Stimulated activated naive B cell treated with anti-CD40 and anti-IgM and Interleukin-4, amounts not matched to agents 10 μg/mL and 1 μg/mL and 100 μg/mL, for 72 hours (primary cell): ENCODE measurements at places on chromosomes 11 and 22.

GRCh38 chr11:130330101-130330684 lies 15.5 kb upstream of the ZBTB44 start:
- no peak for DNase-seq

DNA sequence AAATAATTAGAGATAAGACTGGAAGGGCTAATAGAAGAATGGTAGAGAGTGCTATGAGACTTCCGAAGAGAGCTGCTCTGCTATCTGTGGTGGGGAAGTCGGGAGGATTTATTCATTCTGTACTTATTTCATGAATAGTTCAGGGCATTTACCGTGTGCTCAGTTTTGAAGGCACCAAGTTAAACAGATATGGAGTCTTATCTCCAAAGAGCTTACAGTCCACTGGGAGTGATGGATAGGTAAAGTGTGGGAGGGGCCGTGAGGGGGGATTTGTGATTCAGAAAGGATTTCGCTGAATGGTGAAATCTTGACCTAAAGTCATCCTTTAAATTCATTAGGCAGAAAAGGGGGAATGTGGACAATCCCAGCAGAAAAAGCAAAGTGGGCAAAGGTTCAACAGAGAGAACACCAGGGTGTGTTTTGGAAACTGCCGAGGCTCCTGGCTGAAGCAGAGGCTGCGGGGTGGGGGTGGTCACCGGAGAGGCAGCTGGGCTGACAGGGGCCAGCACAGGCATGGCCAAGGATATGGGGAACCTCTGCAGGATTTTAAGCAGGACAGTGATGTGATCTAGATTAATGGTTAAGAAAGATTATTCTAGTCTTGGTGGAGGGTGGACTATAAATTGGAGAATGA lies 91.2 kb downstream of the UBASH3B start:
- no peak for DNase-seq

GRCh38 chr11:83523676-83524075 lies 237.5 kb upstream of the CCDC90B start:
- DNase-seq, result no peak

DNA sequence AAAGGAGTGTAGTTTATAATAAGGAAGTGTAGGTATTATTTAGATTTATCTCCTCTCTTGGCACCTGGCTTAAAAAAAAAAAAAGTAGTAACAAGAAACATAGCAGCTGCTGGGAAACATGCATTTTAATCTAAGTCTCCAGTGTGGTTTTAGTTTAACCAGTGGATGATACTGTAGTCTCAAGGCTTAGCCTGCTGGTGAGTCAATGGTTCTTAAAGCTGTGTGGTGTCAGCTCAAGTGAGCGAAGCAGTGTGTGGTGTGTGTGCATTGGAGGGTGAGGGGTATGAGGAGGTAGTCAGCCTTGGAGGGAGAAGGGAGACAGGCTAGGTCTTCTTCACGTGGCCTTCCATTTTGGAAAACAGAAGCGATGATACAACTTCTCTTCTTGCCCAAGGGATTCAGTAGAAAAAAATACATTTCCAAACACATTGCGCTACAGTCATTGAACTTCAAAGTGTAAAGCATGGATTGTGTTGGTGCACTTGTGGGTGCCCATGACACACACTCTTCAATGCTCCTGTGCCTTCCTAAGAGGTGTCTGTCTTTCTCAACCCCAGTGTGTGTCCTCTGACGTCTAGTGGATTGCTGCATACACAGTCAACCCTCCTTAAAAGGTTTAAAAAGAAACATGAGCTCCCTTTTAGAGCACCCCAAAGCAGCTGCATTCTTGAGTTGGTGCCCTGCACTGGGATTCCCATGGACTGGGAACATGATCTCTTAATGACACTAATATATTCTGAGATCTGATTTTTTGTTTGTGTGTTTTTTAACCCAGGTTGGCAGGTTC lies 40.1 kb downstream of the ZBTB16 start:
- no peak for DNase-seq
